ENCODE measurements at places on chromosomes 2 and 18.

GRCh38 chr2:6896930-6897759, 19.6 kb downstream of the RSAD2 start:
- no peak for DNase-seq

DNA sequence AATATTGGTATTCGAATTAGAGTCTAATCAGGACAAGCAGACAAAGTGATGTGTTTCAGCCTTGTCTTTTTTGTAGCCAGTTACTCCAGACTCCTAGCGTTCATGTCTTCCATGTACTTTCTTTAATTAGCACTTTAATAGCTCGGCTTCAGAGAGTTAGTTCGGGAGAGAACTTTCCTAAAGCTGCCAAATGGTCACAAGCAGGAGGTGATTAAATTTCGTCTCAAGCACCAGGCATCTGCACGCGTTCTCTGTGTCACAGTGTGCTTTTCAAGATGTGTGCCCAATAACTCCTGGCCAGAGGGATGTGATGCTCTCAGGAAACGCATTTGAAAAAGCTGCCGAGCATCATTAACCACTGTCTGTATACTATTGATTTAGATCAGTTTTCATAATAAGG, 790.8 kb downstream of the SOCS6 start:
- DNase-seq: no peak

DNA sequence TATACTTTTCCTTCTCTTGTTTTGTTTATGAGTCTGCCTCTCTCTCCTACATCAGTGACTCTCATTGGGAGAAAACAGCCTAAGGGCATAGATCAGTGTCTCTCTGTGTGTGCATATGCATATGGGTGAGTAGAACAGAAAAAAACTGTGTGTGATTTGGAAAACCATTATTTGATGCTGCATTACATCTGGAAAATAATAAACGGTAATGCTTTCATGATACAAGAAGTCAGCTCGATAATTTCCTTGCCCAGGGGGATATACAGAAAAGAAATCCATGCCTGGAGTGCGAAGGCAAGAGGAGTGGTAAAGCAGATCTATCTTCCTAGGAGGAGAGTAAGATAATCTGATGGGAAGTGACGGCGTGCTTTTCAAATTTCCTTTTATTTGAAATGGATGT, 221.5 kb upstream of the LYPD1 start:
- DNase-seq: no peak

GRCh38 chr18:69664399-69664798, 263.7 kb downstream of the DOK6 start:
- DNase-seq: no peak

DNA sequence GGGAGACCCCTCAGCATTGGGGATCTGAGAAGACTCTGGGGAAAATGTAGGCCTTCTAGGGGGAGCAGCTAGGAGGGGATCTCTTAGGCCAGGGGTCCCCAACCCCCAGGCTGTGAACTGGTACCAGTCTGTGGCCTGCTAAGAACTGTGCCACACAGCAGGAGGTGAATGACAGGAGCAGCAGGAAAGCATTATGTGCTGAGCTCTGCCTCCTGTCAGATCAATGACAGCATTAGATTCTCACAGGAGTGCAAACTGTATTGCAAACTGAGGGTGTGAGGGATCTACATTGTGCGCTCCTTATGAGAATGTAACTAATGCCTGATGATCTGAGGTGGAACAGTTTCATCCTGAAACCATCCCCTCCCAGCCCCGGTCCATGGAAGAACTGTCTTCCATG, 127.3 kb downstream of the SCG2 start:
- DNase-seq: no peak

DNA sequence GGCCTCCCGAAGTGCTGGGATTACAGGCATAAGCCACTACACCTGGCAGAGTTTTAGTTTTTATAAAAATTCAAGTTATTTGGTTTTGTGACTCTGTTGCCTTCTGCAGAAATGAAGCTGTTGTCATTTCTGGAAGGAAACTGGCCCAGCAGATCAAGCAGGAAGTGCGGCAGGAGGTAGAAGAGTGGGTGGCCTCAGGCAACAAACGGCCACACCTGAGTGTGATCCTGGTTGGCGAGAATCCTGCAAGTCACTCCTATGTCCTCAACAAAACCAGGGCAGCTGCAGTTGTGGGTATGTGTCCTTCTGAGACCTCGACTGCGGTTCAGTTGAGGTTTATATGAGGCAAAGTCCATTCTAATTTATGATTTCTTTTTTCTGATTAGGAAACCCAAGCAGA, 7.2 kb downstream of the MTHFD2 start:
- no peak for DNase-seq
